ENCODE measurements at places on chromosomes 5 and 9.

DNA sequence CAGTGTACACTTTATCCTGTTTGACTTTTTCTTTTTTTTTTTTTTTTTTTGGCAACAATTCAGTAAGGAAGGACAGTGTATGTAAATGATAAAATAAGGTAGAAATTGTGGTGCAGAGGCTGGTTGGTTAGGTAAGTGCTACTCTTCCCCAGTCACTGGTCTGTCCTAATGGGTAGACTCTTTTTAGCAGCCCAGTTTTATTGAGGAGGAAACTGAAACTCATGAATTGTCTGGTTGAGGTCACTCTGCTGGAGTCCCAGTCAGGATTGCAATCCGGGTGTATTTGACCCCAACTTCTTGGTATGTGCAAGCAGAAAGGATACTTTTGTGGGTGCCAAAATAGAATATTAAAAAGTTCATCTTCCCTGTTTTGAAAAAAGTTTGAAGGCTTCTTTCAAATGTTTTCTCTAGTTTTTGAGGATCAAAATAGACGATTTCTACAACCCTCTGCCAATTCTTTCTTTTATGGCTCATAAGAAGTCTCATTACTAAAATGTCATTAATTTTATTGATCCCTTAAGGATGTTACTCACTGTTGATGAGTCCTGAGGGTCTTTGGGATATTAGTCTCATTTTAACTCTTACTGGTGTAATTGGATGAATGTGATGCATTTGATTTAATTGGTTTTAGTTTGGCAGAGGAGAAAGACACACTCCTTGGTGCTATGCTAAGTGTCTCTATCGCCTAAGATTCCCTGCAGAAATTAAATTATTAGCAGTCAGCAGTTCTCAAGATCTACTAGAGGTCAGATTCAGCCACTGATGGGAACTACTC, 171.9 kb downstream of the KDM4C start:
- DNase-seq, result no peak

GRCh38 chr5:54398191-54398590, 57.3 kb upstream of the HSPB3 start:
- no peak for DNase-seq

DNA sequence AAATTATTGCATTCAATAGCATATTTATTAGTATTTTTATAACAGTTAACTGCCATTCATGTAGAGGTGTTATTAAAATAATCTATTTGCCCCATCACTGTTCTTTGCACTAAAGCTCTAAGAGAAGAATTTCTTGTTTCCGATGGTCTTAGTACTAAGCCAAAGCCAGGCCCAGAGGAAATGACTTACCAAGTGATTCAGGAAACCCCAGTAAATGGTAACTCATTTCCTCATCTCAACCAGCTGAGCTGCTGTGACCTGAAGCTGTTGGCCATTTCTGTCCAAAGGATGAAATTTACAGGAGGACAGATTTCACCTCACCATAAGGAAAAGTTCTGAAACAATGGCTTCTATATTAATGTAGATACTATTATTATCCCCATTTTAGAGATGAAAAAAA, 117.0 kb downstream of the PIK3R1 start:
- DNase-seq, result no peak

DNA sequence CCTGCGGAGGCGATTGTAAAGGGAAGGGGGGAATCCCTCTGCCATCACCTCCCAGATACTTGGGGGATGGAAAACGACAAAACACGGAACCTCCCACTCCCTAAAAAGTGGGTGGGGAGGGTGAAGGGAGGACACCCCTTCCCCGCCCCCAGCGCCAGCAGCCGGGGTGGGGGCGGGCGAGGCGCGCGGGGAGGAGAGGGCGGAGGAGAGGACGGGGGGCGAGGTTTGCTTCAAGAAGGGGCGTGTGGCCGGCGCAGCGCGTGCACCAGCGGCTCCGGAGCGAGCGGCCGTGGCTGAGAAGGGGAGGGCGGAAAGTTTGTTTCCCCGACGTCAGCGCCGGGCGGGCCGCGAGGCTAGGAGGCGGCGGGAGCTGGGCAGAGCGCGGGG, at the start of gene PRRX2:
PRRX2 (plus strand) TSS at position 259 of the 387 bp plus-strand sequence. CDS start 221 bp downstream, outside the sequence.
- peak; percentile 43 for DNase-seq

DNA sequence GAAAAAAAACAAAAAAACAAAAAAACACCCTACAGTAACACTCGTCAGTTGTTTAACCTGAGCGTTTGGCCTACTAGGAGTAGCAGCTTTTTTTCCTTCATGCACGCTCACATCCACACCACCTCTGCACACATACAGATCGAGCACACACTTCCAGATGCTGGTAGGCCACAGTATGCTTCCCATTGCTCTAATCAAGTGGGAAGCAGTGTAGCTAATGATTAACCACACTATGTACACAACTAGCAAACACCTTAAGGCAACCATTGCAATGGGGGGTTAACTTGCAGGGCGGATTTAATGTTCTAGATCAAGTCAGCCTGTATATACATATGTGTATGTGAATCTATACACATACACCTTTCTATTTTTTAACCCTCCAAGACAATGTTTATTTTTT, 65.5 kb upstream of the GLRX start:
- DNase-seq, result no peak

DNA sequence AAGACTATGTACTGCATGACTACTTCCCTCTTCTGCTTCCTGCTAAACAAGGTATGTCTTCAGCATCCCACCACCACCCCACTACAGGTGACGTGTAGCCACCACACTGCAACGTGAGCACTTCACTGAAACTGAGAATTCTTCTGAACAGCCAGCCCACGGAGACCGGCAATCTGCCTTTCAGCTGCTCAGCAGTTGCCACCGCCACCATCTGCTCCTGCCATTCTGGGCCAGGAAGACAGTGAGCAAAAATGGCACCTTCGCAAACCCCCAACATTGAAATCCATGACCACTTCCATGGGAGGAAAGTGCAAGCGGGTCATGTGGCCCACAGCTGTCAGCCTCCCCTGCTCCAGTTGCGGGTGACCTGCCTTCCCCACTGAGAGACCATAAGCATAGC, 443.4 kb upstream of the ST8SIA4 start:
- DNase-seq, result no peak

DNA sequence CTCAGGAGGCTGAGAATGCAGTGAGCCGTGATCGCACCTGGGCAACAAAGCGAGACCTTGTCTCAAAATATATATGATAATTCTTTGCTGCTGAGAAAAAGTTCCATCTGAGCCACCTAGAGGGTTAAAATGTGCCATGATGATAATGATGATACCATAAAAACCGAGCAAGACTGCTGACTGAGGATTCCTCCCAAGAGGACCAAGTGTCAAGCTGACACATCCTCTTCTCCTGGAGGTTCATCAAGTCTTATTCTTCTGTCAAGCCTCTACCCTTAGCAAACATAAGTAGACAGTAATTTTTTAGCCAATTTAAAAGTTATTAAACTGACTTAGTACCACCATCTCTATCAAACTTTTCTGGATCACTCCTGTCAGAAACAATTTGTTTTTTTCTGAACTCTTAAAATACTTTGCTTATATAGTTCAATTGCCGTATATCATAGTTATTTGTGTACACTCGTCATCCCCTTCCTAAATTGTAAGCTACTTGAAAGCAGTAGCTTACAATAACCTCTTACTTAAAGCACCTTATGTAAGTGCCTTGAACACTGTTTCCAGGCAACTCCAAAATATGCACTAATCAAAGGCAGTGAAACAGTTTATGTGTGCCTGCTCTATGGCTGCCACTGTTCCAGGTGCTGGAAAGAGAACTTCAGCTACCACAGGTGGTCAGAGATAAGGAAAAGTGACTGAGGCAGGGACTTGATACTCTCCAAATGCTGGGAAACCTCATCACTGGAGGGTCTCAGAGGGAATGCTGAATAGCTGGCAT, 57.4 kb downstream of the SCAI start:
- DNase-seq, result no peak

DNA sequence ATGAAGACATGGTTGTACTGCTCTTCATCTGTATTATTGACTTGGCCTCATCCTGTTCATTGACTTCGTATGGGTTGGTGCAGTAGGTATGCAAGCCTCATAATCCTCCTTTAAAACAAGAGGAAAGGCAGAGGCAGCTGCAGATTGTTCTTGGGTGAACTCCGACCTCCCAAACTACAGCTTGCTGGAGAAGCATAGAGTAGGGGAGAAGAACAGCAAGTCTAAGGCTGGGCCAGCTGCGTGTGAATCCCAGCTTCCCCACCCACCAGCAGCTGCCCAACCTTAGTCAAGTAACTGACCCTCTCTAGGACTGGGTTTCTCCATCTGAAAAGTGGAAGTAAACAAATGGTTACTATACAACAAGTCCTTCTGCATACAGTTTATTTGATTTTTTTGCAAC, 114.5 kb upstream of the WWC1 start:
- no peak for DNase-seq

GRCh38 chr9:100884518-100884917, 144.0 kb upstream of the PLPPR1 start:
- DNase-seq, result no peak

DNA sequence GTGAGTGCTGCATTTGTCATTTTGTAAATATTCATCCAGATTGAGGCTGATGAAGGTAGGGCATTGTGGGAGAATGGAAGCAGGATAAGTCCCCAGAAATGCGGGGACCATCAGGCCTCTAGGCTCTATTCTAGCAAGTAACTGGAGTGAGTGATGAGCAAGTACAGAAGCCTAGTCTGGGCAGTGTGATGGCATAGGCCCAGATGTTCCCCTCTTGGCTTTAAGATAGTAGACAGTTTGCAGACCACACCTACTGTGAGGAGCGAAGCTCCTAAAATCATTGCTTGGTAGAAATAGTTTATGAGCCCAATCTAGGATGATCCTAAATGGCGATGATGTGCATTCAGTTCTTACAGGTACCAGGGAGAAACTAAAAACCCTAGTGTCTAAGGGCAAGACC, 24.3 kb downstream of the NDFIP1 start:
- no peak for DNase-seq

GRCh38 chr9:3138231-3139229, 294.6 kb upstream of the PUM3 start:
- DNase-seq, result no peak

Data from T47D (cell line).